ENCODE measurements at places on chromosomes 16 and 17.

GRCh38 chr16:4505356-4506147 lies 29.4 kb downstream of the HMOX2 start:
- DNase-seq = no peak

- DNase-seq = no peak
These were observed 258.0 kb downstream of the PMP22 start for GRCh38 chr17:15007147-15007553.

- DNase-seq = peak; percentile 94
These were observed 28.3 kb downstream of the TTC19 start for GRCh38 chr17:16027708-16028584.

GRCh38 chr17:40328386-40328766 lies 19.4 kb downstream of the RARA start:
- no peak for DNase-seq

DNA sequence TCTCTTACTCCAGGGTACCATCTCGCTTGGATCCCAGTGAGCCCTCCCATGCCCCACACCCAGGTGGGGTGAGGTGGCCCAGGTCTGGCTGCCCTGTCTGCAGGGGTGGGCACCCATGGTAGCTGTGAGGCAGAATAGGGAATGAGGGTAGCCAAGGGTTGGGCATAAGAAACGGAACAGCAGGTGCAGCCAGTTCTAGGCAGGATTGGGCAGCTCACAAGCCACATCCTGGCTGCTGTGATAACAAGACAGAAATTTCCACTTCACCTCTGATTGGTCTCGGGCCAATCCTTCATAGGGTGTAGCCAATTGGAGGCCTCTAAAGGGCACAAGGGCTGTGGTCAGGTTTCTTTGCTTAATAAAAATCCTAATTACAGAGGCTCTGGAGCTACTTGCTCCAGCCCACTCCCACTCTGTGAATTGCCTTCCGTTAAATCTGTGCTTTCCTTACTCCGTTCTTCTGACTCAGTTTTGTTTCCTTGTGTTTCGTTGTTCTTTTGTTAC lies 1.5 kb upstream of the ARHGDIG start:
- DNase-seq = peak; percentile 72

- no peak for DNase-seq
These were observed 77.8 kb downstream of the ADCY9 start for GRCh38 chr16:4038448-4038847.

DNA sequence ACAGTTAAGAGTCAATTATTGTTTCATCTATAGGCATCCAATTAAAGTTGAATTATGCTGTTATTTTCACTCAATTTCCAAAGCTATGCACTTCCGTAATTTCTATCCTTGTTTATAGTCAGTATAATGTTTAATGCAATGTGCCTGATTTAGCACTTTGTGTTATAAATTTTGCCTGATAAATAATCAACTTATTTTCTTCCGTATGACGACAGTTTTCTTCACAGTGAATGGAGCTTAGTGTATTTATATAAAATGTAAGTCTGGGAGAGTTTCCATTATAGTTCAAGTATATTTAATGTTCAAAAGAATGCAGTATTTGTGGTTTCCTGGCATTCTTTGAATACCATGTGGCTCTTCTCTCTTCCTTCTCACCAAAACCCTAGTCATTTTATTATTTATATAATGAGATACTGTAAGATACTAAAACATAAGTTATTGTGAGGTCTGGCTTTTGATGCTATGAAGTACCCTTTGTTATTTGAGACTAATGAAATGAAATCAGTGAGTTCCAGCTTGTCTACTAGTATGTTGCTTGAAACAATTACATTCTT lies 240.6 kb downstream of the PRKCA start:
- peak; percentile 70 for DNase-seq

GRCh38 chr17:80799538-80800480 lies 191.8 kb upstream of the CHMP6 start:
- DNase-seq = no peak

- no peak for DNase-seq
These were observed 97.2 kb downstream of the ZNF18 start for GRCh38 chr17:11900041-11900476.

DNA sequence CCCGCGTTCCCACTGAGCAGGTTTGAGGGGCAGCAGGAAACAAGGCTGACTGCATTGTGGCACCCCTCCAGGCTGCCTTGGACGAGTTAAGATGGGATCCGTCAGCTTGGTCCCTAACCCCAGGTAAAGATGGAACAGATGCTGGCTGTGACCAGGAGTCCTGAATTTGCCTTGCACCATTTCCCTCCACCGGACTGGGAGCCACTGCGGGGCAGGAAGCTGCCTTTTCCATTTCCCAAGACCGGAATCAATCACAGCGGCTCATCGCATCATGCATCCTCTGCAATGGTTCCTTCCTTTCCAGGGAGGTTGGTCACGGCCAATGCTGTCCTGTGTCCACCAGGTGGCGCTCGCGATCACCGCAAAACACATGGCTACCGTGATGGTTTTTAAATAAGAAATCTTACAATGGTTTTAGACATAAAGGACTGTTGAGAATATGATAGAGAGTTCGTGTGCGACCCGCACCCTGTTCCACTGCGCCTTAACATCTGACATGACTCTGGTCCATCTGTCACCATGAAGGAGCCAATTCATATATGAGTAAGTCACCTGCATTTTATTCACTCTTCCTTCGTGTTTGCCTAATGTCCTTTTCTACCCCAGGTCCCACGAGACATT lies 6.8 kb upstream of the MEAK7 start:
- DNase-seq = peak; percentile 79

- no peak for DNase-seq
These were observed 24.6 kb downstream of the NME3 start for GRCh38 chr16:1746693-1747195.

DNA sequence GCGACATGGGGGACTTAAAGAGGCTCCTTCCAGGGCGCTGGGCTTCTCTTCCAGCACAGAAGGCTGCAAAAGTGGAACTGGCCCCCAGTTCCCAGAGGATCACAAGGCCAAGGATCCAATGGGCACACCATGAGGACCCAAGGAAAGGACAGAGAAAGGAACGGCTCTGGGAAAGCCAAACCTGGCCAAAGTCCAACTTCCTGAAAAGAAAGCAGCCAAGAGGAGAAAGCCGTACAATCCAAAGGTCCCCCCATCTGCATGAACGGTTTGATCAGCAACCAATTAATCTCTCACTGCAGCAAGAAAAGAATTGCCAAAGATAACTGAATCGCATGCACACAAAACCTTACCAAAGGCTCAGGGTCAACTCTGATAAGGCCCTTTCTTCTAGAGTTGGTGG lies 19.8 kb upstream of the ICAM2 start:
- no peak for DNase-seq

GRCh38 chr17:67574658-67575293 lies 143.0 kb upstream of the NOL11 start:
- no peak for DNase-seq

- peak; percentile 38 for DNase-seq
These were observed 170.2 kb downstream of the RAB11FIP4 start for GRCh38 chr17:31561469-31562375.

DNA sequence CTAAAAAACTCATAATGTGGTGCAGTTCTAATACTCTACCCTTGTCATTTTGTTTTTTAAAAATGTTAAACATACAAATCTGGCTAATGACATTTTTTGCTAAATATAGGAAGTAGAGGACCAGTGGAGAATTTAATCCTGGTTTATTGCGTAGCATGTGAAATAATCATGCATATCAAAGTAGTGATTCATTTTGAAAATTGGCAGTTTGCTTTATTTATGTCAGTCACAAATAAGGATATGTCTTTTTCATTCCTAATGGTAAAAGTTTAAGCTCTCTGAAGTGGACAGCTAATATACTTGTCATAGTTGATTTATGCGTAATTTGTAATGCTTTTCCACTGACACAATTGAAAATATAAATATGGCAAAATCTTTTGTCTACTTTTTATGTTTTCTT lies 224.2 kb downstream of the BCAS3 start:
- peak; percentile 30 for DNase-seq

DNA sequence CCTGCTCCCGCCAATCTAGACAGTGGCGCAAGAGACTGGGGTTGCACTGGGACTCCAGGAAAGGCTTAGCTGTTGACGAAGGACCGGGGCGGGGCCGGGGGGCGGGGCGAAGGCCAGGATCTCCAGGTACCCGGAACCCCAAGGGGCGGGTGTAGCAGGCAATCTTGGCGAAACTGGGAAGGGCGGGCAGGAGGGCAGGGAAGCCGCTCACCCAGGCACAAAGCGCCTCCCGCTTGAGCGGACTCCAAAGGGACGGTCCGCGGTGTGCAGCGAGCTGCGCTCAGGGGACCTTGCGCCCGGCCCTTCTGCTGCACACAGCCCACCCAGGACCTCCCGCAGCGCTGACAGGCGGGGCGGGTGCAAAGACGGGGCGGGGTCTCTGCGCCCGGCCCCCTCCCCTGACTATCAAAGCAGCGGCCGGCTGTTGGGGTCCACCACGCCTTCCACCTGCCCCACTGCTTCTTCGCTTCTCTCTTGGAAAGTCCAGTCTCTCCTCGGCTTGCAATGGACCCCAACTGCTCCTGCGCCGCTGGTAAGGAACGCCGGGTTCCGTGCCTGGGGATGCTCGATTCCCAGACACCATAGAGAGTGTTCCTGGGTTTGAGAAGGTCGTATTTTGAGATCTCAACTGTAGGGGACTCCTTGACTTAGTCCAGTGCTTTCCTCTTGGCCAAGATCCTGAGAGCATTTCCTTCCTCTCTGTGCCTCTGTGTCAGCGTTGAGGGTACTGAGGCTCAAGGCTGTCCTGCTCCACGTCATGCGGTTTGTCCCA lies at the start of gene MT1F:
MT1F (plus strand) TSS at position 405 of the 772 bp plus-strand sequence; CDS start at position 505, 100 bp downstream.
- peak; percentile 33 for DNase-seq

DNA sequence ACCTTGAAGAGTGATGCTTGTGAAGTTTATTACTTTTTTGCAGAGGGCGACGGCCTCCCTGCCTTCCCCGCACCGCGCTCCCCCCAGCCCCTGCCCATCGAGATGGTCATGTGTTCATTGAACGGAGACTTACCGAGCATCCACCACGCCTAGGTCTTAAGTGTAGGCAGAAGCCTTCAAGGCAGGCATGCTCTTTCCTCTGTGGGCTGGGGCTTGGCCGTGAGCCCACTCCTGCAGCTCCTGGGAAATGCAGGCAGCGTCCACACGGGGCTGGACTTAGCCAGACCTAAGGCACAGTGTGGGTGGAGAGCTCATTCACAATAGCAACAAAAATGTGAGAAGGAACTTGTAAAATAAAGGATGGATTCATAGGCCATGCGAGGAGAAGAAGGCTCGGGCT lies 19.2 kb downstream of the RNF213 start:
- peak; percentile 85 for DNase-seq

GRCh38 chr17:7841915-7842379 lies 7.9 kb downstream of the KDM6B start:
- peak; percentile 80 for DNase-seq

GRCh38 chr16:2422123-2422867 lies 7.0 kb upstream of the CCNF start:
- no peak for DNase-seq

DNA sequence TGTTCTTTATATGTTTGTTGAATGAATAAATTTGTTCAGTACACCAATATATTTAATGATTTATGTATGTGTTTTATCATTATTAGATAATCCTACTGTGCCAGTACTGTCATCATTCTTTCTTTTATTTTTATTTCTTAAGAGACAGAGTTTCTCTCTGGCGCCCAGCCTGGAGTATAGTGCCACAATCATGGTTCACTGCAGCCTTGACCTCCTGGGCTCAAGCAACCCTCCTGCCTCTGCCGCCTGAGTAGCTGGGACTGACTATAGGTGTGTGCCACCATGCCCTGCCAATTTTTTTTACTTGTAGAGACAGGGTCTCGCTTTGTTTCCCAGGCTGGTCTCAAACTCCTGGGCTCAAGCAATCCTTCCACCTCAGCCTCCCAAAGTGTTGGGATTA lies 41.8 kb downstream of the PAFAH1B1 start:
- no peak for DNase-seq

DNA sequence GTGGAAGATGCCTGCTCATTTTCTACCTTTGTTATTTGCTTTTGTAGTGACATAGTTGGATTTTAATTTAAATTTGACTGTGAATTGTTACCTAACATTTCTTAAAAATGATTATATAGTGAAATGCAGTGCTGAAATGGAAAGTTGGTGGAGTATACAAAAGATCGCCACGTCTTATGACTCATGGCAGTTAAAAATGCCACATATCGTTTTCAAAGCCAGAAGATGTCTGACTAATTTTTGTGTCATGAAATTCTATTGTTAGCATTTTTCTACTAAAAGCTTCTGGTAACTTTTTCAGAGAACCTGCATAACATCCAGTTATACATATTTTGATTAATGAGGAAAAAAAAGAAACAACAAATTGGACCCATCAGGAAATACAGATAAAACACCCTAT lies 20.6 kb downstream of the MAP2K4 start:
- DNase-seq = peak; percentile 63

- DNase-seq = no peak
These were observed 11.9 kb downstream of the ERCC4 start for GRCh38 chr16:13931845-13932244.

DNA sequence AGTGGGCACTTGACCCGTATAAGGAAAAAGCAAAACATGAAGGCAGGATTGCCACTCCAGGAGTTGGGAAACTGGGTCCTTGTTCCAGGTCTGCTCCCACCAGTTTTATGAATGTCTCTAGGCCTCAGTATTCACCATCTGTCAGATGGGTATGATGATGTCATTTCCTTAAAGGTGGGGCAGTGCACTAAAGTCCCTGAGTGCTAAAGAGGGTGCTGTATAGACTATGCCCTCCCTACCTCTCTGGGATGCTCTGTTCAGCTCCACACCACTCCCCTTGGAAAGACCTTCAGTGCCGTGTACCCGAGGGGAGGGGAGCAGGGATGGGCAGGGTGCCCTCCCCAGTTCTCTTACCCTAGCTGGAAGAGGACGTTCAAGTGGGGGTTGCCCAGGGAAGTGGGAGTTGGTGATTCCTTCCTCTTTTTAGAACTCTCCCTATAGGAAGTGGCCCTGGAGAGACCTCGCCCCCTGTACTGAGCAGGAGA lies 2.2 kb downstream of the LASP1 start:
- no peak for DNase-seq

DNA sequence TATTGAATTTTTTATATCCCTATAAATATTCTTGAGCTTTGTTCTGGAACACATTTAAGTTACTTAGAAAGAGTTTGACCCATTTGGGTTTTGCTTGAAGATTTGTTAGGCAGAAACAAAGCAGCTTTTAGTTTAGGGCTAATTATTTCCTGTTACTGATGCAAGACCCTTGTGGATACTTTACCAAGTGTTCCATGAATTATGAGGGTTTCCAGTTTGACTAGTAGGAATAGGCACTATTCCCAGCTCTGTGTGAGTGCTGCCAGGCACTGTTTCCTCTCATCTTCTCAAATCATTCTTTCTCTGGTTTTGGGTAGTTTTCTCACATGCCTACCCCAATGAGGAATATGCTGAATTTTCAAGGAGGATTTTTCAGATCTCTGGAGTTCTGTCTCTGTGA lies 80.0 kb downstream of the SPACA3 start:
- no peak for DNase-seq

GRCh38 chr17:39555368-39555767 lies 52.4 kb downstream of the NEUROD2 start:
- no peak for DNase-seq

GRCh38 chr16:83402967-83403366 lies 404.8 kb upstream of the HSBP1 start:
- DNase-seq = no peak

GRCh38 chr16:14392960-14393359 lies 237.1 kb downstream of the PARN start:
- no peak for DNase-seq

All from amniotic epithelial cell (primary cell).